ENCODE measurements at places on chromosomes 3 and 15.

DNA sequence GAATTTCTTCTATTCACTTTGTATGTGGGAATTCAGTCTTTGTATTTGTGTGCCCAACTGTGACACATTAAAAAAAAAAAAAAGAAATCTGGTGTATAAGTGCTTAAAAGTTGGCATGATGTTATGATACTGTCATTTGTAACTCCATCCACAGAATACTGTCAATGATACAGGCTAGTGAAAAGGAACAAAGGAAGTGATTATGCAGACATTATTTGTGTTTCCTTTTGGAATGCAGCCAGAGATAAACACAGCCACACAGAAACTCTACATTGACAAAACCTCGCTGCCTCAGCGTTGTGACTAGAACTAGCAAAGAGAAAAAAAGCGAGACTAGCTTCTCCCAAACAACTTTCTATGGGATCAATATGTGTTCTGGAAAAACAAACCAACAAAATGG lies 519.2 kb upstream of the AGTR1 start:
- no peak for DNase-seq

GRCh38 chr3:172074032-172074431 lies 34.7 kb downstream of the FNDC3B start:
- no peak for DNase-seq

DNA sequence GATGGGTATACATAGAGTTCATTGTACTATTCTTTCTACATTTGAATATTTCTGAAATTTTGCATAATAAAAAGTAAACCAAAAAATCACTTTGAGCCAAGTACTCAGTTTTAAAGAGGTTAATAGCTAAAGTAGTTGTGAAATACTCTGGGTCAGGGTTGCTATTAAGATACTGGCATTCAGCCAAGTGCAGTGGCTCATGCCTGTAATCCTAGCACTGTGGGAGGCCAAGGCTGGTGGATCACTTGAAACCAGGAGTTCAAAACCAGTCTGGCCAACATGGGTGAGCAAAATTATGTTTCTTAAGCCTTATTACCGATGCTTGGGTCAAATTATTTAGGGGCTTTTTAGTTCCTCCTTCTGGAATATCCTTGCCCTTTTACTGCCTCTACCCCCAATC lies 122.0 kb upstream of the MELTF start:
- DNase-seq, result no peak

GRCh38 chr3:57752307-57752706 lies 3.8 kb upstream of the SLMAP start:
- no peak for DNase-seq

- DNase-seq, result no peak
Observed at GRCh38 chr3:63519426-63519825, 133.0 kb upstream of the SNTN start.
